AG08395 (cell line): ENCODE measurements at places on chromosomes 4 and X.

DNA sequence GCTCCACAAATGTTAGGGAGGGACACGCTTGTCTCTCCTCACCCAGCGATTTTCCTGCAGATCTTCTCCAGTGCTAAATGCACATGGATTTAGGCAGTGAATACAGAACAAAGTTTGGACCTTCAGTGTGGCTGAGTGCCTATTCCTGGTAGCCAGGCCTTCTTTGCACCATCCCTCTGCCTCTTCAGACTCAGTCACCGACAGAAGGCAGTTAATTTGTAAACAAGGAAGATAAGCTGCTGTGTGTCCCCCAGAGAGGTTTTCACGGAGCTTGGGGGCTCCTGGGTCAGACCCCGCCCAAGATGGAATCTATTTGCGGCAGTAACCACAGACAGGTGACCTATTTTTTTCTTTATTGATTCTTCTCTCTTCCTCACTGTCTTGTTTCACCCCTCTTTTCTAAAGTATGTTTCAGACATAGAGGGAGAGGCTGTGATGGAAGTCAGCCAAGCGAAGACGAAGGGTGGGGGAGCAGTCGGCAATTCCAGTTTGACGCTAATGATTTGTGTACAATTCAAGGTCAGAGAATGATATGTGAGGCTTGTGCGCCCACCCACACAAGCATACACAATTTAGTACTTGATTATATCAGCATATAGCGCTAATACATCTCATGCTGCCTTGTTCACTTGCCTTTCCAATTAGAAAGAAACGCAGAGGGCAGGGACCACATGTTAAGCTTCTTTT lies 200.8 kb downstream of the MGST2 start:
- DNase-seq: no peak

- DNase-seq: no peak
Observed at GRCh38 chr4:86035688-86036087, 324.2 kb downstream of the MAPK10 start.

- DNase-seq: no peak
Observed at GRCh38 chrX:108044554-108045256, at the start of gene VSIG1. TSS of gene VSIG1 (plus strand) at chrX:108045065. CDS start at chrX:108045131, 66 bp downstream.

- peak; percentile 34 for DNase-seq
Observed at GRCh38 chrX:103533511-103534216, 14.4 kb upstream of the RAB40A start.

- DNase-seq: peak; percentile 72
Observed at GRCh38 chr4:10006231-10006600, 15.1 kb downstream of the SLC2A9 start.

- DNase-seq: no peak
Observed at GRCh38 chr4:109553130-109553529, 6.9 kb upstream of the MCUB start.
